Activated CD4-positive, alpha-beta T cell treated with anti-CD3 and anti-CD28 coated beads, Interleukin-2, amount 10 ng/mL, durations not matched to agents 24 days and 14 days (primary cell): ENCODE measurements at places on chromosomes 12 and 14. TPM values are rescaled to one million over a fixed set of nuclear protein-coding genes. Genes with fewer than 3 reads are reported as not detected.

The WNT5B gene
- 0.76 and 0.89 TPM in 2 replicates for total RNA-seq

DNA sequence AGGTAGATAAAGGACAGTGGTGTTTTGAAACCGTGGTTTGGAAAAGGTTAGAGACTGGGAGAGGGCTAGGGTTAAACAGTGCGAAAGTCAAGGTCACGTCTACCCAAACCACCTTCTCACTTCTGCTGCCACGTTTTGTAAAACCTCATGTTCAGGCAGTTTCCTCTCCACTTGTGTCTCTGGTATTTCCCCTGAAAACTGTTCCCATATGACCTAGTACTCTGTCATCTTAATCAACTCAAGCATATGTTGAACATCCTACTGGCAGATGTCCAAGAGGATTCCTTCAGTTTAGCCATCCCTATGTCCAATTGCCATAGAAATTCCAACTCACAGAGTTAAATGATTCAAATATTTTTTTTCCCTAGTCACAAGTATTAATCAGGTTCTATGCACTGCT is 17.4 kb downstream of the CLEC4C start:
- H3K27me3 ChIP-seq = no peaks in the 10 kb centered on the region
- H3K4me3 ChIP-seq = no peak overlapping the region
- no peak overlapping the region for H3K27ac ChIP-seq

GRCh38 chr14:93859957-93860356 is 67.2 kb upstream of the FAM181A start:
- DNase-seq = no peak
- H3K4me3 ChIP-seq = no peak overlapping the region
- no peaks in the 10 kb centered on the region for H3K36me3 ChIP-seq
- H3K4me1 ChIP-seq = no peaks in the 10 kb centered on the region
- peaks cover 2% of the 10 kb centered on the region for H3K27me3 ChIP-seq

GRCh38 chr12:119620490-119620889 is 26.9 kb downstream of the TMEM233 start:
- H3K4me3 ChIP-seq = no peak overlapping the region
- no peak for DNase-seq
- H3K36me3 ChIP-seq = no peaks in the 10 kb centered on the region
- peaks cover 2% of the 10 kb centered on the region for H3K4me1 ChIP-seq
- no peak overlapping the region for H3K27ac ChIP-seq
- H3K27me3 ChIP-seq = peaks cover 16% of the 10 kb centered on the region

DNA sequence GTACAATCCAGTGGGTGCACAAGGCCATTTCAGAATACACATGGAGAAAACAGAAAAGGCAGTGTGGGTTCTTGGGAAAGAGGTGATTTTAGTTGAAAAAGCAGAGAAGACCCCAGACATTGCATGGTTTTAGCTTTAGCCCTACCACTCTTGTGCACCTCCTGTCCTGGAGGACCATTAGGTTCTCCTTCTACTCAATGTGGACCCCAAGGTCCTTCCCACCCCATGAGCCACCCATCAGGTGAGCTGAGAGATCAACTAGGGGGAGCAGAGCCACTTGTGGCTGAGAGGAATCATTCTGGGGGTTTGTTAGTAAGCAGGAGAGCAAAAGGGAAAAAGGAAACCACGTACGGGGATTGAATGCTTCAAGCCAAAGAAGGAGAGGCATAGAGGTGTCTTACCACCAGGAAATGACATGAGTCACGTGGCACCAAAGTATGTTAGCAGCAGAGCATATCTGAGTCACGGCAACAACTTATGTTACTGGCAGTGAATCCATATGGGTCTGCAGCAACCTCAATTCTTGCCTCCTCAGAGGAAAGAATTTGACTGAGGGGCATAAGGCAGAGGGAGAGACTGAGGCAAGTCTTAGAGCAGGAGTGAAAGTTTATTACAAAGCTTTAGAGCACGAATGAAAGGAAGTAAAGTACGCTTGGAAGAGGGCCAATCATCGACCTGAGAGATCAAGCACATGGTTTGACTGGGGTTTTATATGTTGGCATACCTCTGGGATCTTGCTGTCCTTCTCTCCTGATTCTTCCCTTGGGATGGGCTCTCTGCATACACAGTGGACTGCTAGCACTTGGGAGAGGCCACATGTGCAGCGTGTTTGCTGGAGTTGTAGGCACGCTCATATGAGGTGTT is 73.9 kb downstream of the HSD17B6 start:
- peak; percentile 77 for DNase-seq
- H3K4me1 ChIP-seq = peaks cover 9% of the 10 kb centered on the region
- peaks cover 11% of the 10 kb centered on the region for H3K27me3 ChIP-seq
- H3K27ac ChIP-seq = peak overlapping the region; percentile 68
- no peaks in the 10 kb centered on the region for H3K36me3 ChIP-seq
- peak overlapping the region; percentile 18 for H3K4me3 ChIP-seq

The SMIM41 gene
- 0.19 TPM in 1 of 2 replicates, not detected in the other for total RNA-seq

The KLRB1 gene
- total RNA-seq = 0.14 TPM in 1 of 2 replicates, not detected in the other

DNA sequence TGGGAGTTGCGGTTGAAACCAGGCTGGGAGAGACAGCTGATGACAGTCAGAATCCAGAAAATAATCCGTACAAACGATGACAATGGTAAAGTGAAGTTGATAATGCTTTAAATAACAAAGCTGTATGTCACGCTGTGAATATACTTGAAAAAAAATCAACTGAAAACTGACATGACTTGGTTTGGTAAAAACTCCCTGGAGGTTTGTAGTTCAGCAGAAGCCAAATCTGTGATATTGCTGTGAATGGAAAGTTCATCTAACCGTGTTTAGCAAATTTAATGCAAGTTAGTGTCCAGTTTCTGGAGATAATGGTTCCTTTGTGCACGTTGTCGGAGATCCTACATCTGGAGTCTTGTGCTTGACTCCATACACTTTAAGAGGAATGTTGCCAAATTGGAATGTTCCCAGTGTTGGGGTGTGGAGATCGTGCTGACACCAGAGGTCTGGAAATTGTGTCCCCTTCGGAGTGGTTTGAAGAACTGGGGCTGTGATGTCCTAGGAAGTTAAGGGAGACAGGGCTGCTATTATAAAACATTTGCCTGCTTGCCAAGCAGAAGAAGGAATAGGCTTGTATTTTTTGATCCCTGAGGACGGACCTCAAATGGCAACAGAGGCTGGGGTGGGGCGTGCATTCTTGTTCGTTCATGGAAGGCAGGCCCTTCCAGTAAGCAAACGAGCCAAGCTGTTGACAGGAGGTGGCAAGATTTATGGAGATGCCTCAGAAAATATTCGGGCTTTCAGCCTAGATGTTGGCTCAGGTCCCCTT is 30.6 kb downstream of the PPFIBP1 start:
- H3K4me3 ChIP-seq = no peak overlapping the region
- H3K27ac ChIP-seq = no peak overlapping the region
- H3K36me3 ChIP-seq = peaks cover 2% of the 10 kb centered on the region

The FIGNL2 gene
- 0.30 and 0.33 TPM in 2 replicates for total RNA-seq

DNA sequence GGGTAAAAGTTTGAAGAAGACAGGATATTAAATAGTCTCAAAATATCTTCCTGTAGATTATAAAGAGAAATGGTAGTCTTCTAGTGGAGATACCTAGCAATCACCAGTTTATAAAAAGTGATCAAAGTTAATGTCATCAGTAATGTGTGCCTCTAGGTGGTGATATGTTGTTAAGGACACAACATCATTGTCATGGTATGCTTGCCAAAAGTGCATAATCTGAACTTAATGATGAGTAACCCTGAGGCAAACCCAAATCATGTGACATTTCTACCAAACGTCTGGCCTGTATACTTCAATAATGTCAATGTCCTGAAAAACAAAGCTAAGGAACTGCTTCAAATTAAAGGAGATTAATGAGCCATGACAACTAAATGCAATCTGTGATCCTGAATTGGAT is 214.7 kb downstream of the PHLDA1 start:
- H3K27me3 ChIP-seq = peaks cover 7% of the 10 kb centered on the region
- no peak overlapping the region for H3K4me3 ChIP-seq
- H3K27ac ChIP-seq = no peak overlapping the region
- H3K36me3 ChIP-seq = no peaks in the 10 kb centered on the region

DNA sequence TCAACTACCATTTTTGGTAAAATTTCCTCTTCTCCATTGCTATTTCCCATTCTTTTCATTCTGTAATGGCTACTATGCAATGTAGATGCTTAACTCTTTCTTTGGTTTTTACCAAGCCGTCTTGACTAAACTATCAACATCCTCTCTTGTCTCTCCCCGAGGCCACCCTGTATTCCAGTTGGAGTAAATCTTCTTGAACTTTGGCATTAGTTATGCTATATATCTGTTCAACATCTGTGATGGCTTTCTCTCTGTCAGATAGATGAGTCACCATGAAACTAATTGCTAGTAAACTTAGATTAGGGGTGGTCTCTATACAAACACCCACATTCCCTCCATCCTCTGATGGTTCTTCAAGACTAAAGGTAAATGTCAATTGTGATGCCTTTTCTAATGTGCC is 63.4 kb downstream of the LMO3 start:
- H3K4me1 ChIP-seq = no peaks in the 10 kb centered on the region
- no peak for DNase-seq
- H3K4me3 ChIP-seq = no peak overlapping the region
- H3K36me3 ChIP-seq = no peaks in the 10 kb centered on the region
- H3K27ac ChIP-seq = no peak overlapping the region

- peaks cover 1% of the 10 kb centered on the region for H3K36me3 ChIP-seq
- peaks cover 10% of the 10 kb centered on the region for H3K4me1 ChIP-seq
- no peak for DNase-seq
- H3K27me3 ChIP-seq = no peaks in the 10 kb centered on the region
Measured at GRCh38 chr12:49515266-49515665, 23.6 kb upstream of the KCNH3 start.

The IL22 gene
- 2.4 and 3.1 TPM in 2 replicates for total RNA-seq

The ATN1 gene
- total RNA-seq = 61.6 and 66.8 TPM in 2 replicates

DNA sequence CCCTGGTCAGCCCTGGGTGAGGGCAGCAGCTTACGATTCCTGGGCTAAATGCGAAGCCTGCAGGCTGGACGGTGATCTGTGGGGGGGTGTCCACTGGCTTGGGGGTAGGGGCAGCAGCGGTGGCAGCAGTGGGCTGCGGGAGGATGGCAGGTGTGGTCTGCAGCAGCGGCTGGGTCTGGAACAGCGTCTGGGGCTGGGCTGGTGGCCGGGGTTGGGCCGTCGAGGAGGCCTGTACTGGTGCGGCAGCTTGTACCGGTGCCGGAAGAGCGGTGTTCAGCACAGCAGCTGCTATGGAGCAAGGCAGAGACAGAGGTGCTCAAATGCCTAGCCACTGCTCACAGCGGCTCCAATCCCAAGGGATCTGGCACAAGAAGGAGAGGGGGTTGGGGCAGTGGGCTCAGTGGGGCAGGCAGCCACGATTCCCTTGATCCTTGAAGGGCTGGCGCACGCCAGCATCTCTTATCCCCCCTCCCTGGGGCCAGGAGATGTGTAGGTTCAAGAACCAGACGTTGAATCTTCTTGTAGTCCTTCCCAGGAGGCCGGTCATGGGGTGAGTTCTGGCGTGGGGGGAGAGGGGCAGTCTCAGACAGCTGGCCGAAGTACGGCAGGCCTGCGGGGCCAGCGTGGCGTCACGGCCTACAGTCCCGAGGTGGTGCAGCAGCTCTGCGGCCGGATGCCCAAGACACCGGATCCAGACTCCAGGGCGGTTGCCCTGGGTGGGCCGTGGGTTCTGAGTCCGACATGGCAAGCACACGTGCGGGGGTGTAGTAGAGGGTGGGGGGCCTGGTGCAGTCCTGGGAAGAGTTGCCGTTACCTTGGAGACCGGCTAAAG is 19.9 kb downstream of the POU6F1 start:
- no peak for DNase-seq
- H3K4me3 ChIP-seq = no peak overlapping the region
- H3K27me3 ChIP-seq = no peaks in the 10 kb centered on the region
- peaks cover 2% of the 10 kb centered on the region for H3K4me1 ChIP-seq

GRCh38 chr12:12600659-12601058 is 11.0 kb upstream of the CREBL2 start:
- DNase-seq = no peak
- H3K4me1 ChIP-seq = no peaks in the 10 kb centered on the region
- no peak overlapping the region for H3K27ac ChIP-seq
- no peaks in the 10 kb centered on the region for H3K36me3 ChIP-seq

GRCh38 chr12:63816031-63816430 is 28.5 kb upstream of the SRGAP1 start:
- H3K27ac ChIP-seq = no peak overlapping the region
- no peaks in the 10 kb centered on the region for H3K36me3 ChIP-seq
- peaks cover 26% of the 10 kb centered on the region for H3K4me1 ChIP-seq

- H3K27me3 ChIP-seq = peaks cover 5% of the 10 kb centered on the region
- no peaks in the 10 kb centered on the region for H3K4me1 ChIP-seq
- no peaks in the 10 kb centered on the region for H3K36me3 ChIP-seq
- H3K27ac ChIP-seq = no peak overlapping the region
- H3K4me3 ChIP-seq = no peak overlapping the region
- no peak for DNase-seq
Measured at GRCh38 chr12:111150360-111150759, 218.5 kb downstream of the PHETA1 start.

- H3K36me3 ChIP-seq = peaks cover 13% of the 10 kb centered on the region
- no peak for DNase-seq
- no peaks in the 10 kb centered on the region for H3K27me3 ChIP-seq
- peaks cover 34% of the 10 kb centered on the region for H3K4me1 ChIP-seq
Measured at GRCh38 chr14:91005716-91006115, 54.7 kb downstream of the RPS6KA5 start.

DNA sequence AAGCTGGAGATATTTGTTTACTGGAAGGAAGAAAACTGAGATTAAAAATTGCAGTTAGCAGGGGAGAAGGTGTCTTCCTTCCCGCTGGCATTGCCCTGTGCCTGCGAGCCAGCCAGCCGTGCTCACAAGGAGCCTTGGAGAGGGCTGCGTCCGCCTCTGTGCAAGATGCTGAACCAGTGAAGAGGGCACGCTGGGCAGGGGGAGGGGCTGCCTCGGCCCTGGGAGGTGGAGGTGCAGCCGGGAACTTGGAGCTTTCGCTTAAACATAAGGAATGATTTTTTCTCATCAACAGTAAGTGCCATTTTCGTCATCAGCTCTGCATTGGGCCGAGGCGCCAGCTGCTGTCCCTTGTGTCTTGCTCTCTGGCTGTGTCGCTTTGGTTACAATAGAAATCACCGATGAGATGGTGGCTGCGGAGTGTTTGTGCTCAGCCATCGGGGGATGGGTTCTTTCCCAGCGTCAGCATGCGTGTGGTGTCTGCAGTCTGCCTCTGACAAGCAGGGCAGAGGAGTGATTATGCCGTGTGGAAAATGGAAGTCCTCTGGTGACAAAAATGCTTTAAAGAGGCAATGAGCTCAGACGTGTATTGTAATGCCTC is 97.3 kb downstream of the ESR2 start:
- H3K4me3 ChIP-seq = peak overlapping the region; percentile 73
- peak overlapping the region; percentile 69 for H3K27ac ChIP-seq
- peaks cover 31% of the 10 kb centered on the region for H3K36me3 ChIP-seq
- H3K4me1 ChIP-seq = peaks cover 27% of the 10 kb centered on the region

DNA sequence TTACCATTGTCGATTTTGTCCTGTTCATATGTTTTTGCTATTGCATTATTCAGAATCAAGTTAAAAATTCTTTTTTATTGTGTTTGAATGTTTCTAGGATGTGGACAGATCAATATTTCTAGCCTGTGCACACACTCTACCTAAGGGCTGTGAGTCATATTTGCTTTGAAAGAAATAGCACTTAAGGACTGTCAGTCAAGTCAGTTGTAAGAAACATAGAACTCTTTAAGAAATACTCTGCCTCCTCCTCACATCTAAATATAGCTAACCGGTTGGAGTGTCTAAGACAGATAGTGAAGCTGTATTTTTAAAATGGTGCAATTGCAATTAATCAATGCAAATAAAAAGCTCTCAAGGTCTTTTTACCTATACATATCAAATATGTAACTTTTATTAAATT is 17.9 kb upstream of the MGST1 start:
- H3K27me3 ChIP-seq = no peaks in the 10 kb centered on the region
- H3K27ac ChIP-seq = no peak overlapping the region
- no peaks in the 10 kb centered on the region for H3K4me1 ChIP-seq
- DNase-seq = no peak
- H3K4me3 ChIP-seq = no peak overlapping the region
- no peaks in the 10 kb centered on the region for H3K36me3 ChIP-seq
